Mammary epithelial cell (primary cell): ENCODE measurements at places on chromosomes 7 and 10. TPM values are rescaled to one million over a fixed set of nuclear protein-coding genes. Genes with fewer than 3 reads are reported as not detected.

LAMB4 gene
- 0.09 and 0.13 TPM in 2 replicates for total RNA-seq

AKR1C4 gene
- not detected for total RNA-seq

DKK1 gene
- total RNA-seq, result 157 and 240 TPM in 2 replicates

VAX1 gene
- total RNA-seq, result not detected

ADRB1 gene
- total RNA-seq, result 0.21 and 0.37 TPM in 2 replicates

KCNMA1 gene
- 45.9 and 46.4 TPM in 2 replicates for total RNA-seq

AZGP1 gene
- total RNA-seq, result not detected in 2 replicates

NCF1 gene
- total RNA-seq, result not detected

ZNF800 gene
- 37.3 and 40.9 TPM in 2 replicates for total RNA-seq

CPXM2 gene
- total RNA-seq, result not detected in 2 replicates

ZNF488 gene
- total RNA-seq, result 0.67 TPM

TFR2 gene
- 0.14 TPM in 1 of 2 replicates, not detected in the other for total RNA-seq

TMEM196 gene
- not detected in 2 replicates for total RNA-seq
